Activated naive CD8-positive, alpha-beta T cell treated with anti-CD3 and anti-CD28 coated beads, Interleukin-2, amount 50 U/mL, for 16 hours (primary cell): ENCODE measurements at places on chromosomes 13 and 19.

- no peak for DNase-seq
Observed at GRCh38 chr13:112868308-112868707, 100.7 kb upstream of the MCF2L start.

- DNase-seq, result no peak
Observed at GRCh38 chr13:76764429-76764828, 121.8 kb downstream of the KCTD12 start.

GRCh38 chr13:32734511-32734910 is 148.3 kb downstream of the PDS5B start:
- DNase-seq, result no peak

GRCh38 chr13:30751183-30751933 is 16.0 kb downstream of the ALOX5AP start:
- DNase-seq, result no peak

- no peak for DNase-seq
Observed at GRCh38 chr19:5152767-5153532, 184.0 kb downstream of the KDM4B start.

DNA sequence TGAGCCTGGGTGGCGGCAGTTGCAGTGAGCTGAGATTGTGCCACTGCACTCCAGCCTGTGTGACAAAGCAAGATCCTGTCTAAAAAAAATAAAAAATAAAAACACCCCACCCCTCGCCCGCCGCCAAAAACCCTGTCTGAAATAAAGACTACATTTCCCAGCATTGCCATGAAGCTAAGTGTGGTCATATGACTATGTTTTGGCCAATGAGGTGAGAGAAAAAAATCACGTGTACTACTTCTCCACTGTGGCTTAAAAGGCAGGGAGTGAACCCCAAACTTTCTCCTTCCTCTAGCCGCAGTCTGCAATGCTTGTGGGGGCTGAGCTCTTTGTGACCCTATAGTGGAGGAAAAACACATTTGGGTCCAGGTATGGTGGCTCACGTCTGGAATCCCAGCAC is 54.9 kb downstream of the COLGALT1 start:
- no peak for DNase-seq

DNA sequence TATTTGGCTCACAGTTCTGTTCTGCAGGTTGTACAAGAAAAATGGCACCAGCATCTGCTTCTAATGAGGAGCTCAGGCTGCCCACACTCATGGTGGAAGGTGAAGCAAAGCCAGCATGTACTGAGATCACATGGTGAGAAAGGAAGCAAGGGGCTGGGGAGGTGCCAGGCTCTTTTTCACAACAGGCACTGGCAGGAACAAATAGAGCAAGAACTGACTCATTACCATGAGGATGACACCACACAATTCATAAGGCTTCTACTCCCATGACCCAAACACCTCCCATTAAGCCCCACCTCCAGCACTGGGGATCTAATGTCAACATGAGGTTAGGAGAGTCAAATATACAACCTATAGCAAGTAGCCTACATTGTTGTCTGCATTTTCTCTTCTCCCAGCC is 522.6 kb downstream of the RFC3 start:
- no peak for DNase-seq

DNA sequence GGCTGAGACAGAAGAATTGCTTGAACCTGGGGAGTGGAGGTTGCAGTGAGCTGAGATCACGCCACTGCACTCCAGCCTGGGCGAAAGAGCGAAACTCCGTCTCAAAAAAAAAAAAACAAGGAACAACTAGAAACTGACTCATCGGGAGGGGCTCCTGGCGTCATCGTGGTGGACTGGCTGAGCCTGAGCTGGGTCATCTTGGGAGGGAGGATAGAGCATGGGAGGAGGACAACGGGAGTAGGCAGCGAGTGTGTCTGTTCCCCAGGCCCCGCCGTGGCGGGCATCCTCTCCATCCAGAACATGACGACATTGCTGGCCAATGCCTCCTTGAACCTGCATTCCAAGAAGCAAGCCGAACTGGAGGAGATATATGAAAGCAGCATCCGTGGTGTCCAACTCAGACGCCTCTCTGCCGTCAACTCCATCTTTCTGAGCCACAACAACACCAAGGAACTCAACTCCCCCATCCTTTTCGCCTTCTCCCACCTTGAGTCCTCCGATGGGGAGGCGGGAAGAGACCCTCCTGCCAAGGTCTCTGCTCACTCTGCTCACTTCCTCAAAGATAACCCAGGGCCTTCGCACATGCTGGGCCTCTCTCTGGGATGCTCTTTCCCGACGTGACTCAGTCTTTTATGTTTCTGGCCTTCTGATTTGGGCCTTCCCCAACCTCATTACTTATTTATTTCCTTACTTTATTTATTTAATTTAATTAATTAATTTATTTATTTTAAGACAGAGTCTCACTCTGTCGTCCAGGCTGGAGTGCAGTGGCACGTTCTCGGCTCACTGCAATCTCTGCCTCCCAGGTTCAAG is 16.6 kb downstream of the DDX39A start:
- DNase-seq, result no peak

GRCh38 chr19:48646001-48646721 is at the start of gene CA11:
CA11 (minus strand) TSS chr19:48646187; CDS start chr19:48645632, 555 bp downstream.
- DNase-seq, result peak; percentile 77

DNA sequence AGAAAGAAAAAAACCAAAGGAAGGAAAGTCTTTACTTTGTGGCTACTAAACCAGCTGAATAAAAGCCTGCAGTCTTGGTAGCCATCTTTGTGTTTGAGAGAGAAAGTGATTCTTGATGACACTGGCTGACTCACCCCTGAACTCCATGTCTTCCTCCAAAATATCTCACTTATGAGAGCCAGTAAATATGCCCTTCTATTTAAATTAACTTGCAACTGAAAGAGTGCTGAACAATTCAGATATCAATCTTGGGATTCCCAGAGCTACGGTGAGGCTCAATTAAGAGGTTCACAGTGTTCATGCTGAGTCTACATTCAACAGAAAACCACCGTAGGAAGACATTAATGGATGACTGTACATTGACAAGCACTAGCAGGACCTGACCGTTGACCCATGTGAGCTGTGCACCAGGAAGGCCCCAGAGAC is 57.9 kb downstream of the KCTD12 start:
- DNase-seq, result no peak

DNA sequence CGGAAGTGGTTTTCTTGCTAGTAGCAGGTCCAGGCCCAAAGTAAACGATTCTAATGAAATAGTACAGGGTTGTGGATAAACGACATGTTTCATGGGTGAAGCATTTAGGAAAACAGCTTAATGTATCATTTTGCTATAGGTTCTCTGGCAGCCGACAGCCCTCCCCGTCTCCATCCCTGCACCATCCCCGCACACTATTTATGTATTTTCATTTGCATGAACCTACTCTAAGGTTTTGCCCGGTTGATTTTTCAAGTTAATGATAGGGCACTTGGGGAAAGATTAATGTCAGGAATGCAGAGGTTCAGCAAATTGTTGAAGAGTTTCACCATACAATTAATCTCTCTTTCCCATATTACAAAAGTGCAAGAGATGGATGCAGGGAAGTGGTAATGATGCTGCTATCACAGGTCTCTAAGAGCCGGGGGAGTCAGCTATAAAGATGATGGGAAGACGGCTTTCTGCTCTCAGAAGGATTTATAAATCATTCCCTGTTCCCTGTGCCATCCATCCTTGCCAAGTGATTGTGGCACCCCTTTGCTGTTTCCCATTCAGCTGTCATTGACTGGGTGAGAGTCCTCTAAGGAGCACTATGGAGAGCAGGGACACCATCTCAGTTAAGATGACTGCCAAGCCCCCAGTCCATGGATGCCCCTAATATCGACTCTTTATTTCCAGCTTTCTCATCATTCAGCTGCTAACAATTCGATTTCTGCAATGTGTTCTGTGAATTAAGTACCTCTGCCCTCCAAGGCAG is 186.3 kb downstream of the IRS2 start:
- DNase-seq, result no peak

GRCh38 chr19:6737873-6738786 is 750 bp upstream of the GPR108 start:
- peak; percentile 38 for DNase-seq

- DNase-seq, result no peak
Observed at GRCh38 chr13:107477772-107478379, 737.5 kb downstream of the LIG4 start.

DNA sequence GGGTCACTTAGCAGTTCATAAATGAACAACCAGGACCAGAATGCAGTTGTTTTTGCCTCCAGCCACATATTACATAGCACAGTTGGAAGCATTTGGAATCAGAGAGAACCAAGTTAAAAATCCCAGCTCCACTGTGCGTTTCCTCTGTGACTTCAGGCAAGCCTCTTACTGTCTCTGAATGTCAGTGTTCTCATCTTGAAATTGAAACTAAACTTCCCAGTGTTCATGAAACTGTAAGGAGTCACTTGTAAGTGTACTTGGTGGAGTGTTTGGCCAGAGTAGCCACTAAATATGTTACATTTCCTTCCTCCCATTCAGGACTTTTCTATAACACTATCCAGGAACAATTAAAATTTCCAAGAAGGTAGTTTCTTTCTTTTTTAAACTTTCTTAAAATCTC is 276.8 kb downstream of the KCNRG start:
- no peak for DNase-seq

DNA sequence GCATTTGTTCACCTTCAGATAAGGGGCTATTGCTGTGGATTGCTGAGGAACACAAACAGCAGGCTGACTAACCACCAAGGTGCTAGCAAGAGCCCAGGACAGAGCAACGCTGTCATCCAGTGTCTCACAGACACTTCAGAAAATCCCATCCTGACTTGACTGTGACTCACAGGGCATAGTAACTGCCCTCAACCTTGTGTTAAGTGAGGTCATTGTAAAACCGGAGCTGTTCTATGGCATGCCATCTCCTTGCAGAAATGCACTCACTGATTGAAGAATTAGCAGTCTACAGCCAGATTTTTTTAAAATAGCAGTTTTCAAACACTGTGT is 51.1 kb downstream of the TNFRSF19 start:
- no peak for DNase-seq

DNA sequence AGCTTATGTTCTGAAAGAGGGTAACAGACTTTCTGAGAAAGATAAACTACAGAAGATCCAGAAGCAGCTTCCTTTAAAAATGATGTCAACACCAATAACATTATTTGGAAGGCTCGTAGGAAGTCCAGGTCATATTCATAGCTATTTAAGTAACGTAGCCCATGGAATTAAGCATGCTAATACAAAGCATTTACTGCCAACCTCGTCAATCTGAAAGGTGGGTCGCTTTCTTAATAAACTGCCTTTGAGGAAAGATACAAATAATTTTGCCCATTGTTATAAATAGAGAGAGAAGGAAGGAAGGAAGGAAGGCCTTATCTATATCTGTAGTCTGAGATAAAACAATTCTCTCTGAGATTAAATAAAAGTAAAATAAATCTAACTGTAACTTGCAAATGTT is 80.3 kb downstream of the STARD13 start:
- no peak for DNase-seq

GRCh38 chr13:30431269-30431940 is 9.1 kb downstream of the UBE2L5 start:
- no peak for DNase-seq

DNA sequence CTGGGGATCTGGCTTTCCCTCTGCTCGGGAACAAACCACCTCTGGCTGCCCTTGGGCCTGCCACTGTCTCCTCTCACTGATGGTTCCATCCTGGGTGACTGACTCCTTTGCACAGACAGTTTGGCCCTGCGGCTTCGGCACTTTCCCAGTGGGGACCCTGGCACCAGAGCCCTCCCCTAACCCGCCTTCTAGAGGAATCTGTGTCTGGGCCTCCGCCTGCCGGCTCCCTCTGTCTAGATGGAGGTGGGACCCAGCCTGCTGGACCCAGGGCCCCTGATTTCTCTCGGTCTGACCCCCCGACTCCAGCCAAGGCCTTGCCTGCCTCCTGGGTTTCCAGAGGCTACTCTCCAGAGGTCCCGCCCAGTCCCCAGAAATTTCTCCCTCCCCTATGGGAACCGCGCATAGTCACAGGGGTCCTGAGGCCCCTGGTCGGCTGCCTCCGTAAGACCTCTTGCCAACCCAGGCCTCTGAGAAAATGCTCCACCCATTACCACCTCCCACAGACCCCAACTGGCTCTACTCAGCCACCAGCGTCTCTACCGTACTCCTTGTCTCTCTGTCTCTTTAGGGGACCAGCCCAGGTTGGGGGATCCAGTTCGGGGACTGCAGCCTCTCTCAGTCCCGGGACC is 2.7 kb downstream of the CCDC106 start:
- DNase-seq, result no peak

GRCh38 chr13:73910733-73911132 is 223.5 kb downstream of the KLF12 start:
- no peak for DNase-seq

DNA sequence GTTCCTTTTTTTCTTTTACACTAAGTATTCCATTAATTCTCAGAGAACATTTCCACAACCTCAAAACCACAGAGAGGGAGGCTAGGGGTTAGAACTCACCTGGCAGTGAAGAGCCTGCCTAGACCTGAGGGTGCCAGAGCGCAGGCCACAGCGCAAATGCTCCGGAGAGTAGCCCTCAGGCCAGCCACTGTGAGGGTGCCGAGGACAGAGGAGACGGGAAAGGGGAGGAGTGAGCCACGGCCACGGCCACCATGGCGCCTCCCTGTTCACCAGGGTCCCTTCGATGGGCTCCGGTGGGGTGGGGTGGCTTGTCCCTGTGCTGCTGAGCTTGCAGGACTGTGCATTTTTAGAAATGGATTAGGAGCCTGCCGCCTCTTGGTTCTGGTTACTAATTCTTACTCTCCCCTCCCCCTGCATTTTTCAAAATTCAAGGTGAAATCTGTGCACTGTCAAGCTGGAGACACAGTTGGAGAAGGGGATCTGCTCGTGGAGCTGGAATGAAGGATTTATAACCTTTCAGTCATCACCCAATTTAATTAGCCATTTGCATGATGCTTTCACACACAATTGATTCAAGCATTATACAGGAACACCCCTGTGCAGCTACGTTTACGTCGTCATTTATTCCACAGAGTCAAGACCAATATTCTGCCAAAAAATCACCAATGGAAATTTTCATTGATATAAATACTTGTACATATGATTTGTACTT is 58.8 kb downstream of the GGACT start:
- no peak for DNase-seq

DNA sequence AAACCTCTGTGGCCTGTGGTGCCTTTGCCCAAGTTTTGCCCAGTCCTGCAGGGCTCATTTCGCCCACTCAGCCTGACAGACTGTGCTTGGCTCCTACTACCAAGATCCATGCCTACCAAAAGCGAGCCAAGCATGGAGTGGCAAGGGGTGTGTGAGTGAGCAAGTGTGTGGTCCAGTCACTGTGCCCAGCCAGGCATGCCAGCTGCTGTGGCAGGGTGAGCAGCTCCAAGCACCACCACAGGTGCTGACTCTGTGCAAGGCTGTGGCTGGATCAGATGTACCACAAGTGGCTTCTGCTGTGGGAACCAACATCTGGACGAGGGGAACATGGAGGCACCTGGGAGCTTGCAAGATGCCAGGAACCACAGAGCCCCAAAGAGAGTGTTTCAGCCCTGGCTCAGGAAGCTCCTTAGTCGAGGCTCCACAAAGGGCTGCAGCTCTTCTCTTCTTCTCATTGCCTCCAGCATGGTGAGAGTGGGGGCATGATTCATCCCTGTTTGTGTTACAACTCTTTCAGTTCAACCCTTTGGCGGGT is 1564.2 kb upstream of the MIR17HG start:
- DNase-seq, result no peak

GRCh38 chr13:43881580-43881979 is 1.9 kb downstream of the LACC1 start:
- DNase-seq, result no peak

- no peak for DNase-seq
Observed at GRCh38 chr19:3392480-3392879, 26.1 kb downstream of the NFIC start.

GRCh38 chr13:101144808-101145419 is 271.4 kb downstream of the NALCN start:
- no peak for DNase-seq

- DNase-seq, result no peak
Observed at GRCh38 chr13:68007576-68007975, 777.4 kb upstream of the PCDH9 start.
